ENCODE measurements at places on chromosomes 1 and 21.
A peak's percentile ranks its signal among the peaks of the same experiment; 100 is the strongest.

DNA sequence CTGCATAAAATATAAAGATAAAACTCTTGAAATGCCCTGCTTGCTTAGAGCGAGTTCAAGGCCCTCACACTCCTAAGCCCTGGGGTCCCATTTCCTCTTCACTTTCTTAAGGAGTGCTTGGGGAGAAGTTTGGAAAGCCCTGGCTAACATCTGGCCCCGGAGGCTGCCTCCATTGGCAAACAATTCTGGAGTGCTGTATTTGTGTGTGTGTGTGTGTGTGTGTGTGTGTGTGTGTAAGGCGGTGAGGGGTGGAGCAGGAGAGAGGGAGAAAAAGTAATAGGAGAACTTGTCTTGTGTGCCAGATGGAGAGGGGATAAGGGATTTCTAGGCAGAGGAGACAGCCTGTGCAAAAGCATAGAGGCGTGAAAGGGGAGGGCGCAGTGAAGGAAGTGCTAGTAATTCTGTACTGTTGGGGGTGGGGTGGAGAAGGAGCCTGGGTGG, 578 bp upstream of the TRIM62 start:
- DNase-seq: no peak

GRCh38 chr1:71721532-71721931, 560.8 kb downstream of the NEGR1 start:
- no peak for DNase-seq

DNA sequence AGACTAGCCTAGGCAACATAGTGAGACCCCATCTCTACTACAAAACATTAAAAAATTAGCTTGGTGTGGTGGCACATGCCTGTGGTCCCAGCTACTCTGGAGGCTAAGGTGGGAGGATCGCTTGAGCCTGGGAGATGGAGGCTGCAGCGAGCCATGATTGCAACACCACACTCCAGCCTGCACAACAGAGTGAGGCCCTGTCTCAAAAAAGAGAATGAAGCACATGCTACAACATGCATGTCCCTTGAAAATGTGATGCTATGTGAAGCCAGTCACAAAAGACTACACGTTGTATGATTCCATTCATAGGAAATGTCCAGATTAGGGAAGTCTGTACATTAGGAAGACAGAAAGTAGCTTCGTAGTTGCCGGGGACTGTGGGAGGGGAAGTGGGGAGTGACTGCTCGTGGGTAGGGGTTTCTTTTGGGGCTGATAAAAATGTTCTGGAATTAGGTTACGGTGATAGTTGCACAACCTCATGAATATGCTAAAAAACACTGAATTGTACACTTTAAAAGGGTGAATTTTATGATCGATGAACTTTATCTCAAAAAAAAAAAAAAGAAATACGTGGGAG, 202.1 kb downstream of the KAZN start:
- DNase-seq: no peak

- no peak for DNase-seq
Observed at GRCh38 chr1:186738926-186739325, 58.7 kb upstream of the PTGS2 start.

GRCh38 chr1:35894183-35894582, 11.2 kb downstream of the AGO1 start:
- DNase-seq: peak; percentile 46

DNA sequence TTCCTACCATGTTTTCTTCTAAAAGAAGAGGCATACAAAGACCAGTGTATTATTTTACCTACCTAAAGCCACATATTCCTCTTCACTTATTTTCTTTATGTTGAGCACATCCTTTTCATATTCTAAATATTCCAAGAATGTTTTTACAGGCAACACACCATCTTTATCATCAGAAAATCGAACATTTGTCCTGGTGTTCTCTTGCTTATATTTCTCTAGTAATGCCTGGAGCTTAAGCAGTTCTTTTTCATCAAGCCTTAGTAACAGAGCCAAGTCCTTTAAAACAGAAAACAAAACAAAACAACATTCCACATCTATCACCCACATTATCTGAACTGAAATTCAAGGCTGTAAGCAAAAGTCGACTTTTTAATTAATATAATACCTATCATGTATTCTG, 88.7 kb downstream of the IARS2 start:
- DNase-seq: no peak

DNA sequence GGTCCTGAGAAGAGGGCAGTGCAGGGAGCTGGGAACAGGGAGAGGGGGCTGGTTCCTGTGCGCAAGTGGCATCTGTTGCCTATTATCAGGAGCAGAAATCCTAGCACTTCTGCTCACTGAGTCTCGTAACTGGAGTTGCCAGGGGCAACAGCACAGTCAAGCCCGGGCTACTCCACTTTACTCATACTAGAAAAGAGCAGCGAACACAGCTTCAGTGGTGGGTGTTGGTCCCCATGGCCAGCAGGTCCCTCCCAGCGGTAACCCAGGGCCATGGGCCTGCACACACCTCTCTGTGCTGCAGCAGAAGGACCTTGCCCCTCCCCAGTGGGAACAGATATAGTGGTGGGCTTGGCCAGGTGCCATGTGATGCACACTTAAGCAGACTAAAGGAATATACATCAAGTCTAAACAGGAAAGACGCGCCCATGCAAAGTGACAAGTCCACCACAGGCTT, 8.5 kb downstream of the PYCR2 start:
- no peak for DNase-seq

GRCh38 chr1:177922209-177922608, 47.6 kb downstream of the SEC16B start:
- DNase-seq: no peak

DNA sequence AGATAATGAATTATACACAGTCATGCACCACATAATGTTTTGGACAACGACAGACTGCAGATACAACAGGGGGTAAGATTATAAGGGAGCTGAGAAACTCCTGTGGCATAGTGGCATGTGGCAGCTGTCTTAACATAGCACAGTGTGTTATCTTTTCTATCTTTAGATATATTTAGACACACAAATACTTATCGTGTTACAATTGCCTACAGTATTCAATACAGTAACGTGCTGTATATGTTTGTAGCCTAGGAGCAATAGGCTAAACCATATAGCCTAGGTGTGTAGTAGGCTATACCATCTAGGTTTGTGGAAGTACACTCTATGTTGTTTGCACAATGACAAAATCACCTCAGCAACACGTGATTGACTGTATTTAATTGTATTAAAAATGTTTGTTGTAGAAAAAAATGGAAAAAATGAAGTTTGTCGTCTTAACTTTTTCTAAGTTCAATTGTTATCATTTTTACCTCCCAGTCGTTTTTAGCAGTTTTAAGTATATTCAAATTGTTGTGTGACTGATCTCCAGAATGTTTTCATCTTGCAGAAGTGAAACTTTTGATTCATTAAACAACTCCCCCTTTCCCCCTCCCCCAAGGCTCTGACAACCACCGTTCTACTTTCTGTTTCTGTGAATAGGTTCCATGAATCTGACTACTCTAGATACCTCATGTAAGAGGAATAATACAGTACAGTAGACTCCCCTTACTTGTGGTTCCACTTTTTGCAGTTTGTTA, 351.0 kb upstream of the B3GALT2 start:
- no peak for DNase-seq

DNA sequence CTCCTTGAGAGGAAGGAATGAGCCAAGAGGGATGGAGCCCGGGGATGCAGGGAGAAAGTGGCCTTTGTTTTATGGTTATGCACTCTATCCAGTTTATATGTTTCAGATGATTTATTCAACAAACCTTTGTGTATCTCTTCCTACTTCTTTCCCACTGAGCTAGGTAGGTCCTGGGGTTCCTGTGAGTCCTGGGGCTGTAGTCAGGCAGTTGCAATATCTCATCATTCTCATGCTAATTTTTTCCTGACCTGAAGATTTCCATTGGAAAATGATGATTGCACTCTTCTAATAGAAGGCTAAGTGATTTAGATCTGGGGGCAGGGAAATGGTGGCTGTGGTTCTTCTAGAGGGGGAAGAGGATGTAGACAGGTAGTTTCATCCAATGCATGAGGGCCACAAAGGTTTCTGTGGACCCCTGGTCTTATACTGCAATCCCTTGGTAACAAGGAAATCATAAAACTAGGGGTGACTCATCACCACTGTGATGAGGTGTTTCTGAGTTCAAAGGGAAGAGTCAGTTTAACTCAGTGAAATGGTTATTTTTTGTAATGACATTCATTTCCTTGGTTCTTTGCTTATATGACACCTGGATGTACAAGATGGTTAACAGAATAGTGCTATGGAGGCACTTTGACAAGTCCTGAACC, 20.2 kb downstream of the B3GALT5 start:
- peak; percentile 36 for DNase-seq

DNA sequence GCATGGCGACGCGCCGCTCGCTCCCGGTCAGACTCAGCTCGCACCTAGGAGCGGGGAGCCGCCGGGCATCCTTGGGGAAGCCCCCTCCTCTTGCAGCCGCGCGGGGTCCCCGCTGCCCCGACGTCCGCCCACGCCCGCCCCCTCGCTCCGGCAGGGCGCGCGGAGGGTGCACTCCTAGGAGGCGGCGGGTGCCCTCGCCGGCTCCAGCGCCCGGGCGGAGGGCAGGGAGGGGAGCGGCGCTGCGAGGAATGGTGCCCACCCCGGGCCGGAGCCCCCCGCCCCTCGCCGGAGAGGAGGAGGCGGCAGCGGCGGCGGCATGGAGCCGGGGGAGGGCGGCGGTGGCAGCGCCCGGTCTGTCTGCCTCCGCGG, 488 bp downstream of the FAM78B start:
- no peak for DNase-seq

GRCh38 chr1:64498325-64498724, 28.4 kb downstream of the CACHD1 start:
- no peak for DNase-seq

GRCh38 chr21:45518742-45519141, 23.5 kb downstream of the SLC19A1 start:
- DNase-seq: no peak

GRCh38 chr1:34645919-34646318, 108.9 kb upstream of the GJB5 start:
- DNase-seq: no peak

DNA sequence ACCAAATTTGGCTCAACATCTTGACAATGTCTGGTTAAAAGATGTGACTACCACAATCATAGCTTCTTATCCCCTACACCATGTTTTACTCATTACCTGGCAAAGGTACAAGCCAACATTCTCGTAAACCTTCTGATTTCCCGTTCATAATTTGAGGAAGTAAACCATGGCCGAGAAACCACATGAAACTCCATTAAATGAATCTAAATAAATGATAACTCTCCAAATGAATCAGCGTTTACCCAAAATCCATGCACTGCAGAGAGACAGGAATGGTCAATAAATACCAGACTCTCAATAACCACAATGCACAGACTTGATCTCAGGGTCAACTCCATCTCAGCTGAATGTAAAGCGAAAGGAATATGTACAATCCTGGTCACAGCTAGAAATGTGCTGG, 125.2 kb downstream of the TYW3 start:
- DNase-seq: no peak

GRCh38 chr1:173946380-173946921, 29.3 kb upstream of the SERPINC1 start:
- no peak for DNase-seq

GRCh38 chr1:201427963-201428362, 6.4 kb upstream of the TNNI1 start:
- DNase-seq: no peak

- no peak for DNase-seq
Observed at GRCh38 chr1:21067551-21068227, 109.0 kb downstream of the EIF4G3 start.

GRCh38 chr1:100942304-100943046, 46.6 kb downstream of the SLC30A7 start:
- DNase-seq: no peak

DNA sequence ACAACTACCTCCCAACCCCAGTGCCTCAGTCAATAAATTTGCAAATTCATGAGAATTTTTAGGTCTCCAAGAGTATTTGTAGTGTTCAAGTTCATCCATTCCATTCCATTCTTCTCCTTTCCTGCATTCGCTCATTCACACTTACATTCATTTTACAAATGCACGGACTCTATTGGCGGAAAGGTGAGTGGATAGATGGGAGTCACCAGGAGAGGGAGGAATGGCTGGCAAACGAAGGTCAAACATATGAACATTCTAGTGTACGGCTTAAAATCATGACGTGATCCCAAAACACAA, 2.5 kb downstream of the LORICRIN start:
- no peak for DNase-seq

DNA sequence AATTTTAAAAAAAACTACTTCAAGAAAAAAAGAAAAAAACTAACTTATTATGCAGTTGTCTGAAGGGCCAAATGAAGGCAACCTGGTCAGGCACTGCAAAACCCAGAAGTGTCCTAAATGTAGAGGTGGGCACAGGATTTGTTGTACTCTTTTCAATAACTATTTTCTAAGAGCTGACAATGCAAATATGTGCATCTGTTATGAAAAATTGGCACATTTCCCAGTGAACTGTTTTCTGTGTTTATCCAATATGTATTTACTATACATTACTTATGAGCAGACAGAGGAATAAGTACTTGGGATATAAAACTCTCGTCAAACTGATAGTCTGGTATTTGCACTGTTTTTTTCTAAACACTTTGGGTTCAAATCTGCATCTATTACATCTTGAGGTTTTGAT, 188.0 kb upstream of the C21orf91 start:
- DNase-seq: no peak
